ENCODE measurements at places on chromosomes 5 and 9. TPM values are rescaled to one million over a fixed set of nuclear protein-coding genes. Genes with fewer than 3 reads are reported as not detected.

ADAMTSL2 gene
- not detected for total RNA-seq

PCDHA6 gene
- total RNA-seq: not detected

POLE3 gene
- 86.4 TPM for total RNA-seq

SLC27A6 gene
- not detected for total RNA-seq

DMXL1 gene
- 31.7 TPM for total RNA-seq

IRX2 gene
- not detected for total RNA-seq

PLK2 gene
- 2.4 TPM for total RNA-seq

SOHLH1 gene
- total RNA-seq: not detected

SLC6A3 gene
- total RNA-seq: 0.41 TPM

DMGDH gene
- total RNA-seq: 1.0 TPM

HSD17B3 gene
- total RNA-seq: not detected

SPINK4 gene
- not detected for total RNA-seq

PNPLA7 gene
- 3.0 TPM for total RNA-seq

DIRAS2 gene
- not detected for total RNA-seq

CCDC152 gene
- total RNA-seq: 6.3 TPM

PBX3 gene
- 22.2 TPM for total RNA-seq

CEP72 gene
- total RNA-seq: 32.3 TPM

PCDHA9 gene
- total RNA-seq: not detected

LMX1B gene
- not detected for total RNA-seq

IFNK gene
- total RNA-seq: not detected

PDCD1LG2 gene
- 2.5 TPM for total RNA-seq

ACOT12 gene
- not detected for total RNA-seq

IGFBPL1 gene
- total RNA-seq: not detected

ZNF618 gene
- 0.41 TPM for total RNA-seq

ADAMTS6 gene
- 2.0 TPM for total RNA-seq

PCDHGB1 gene
- 0.18 TPM for total RNA-seq

GDNF gene
- not detected for total RNA-seq

ROPN1L gene
- total RNA-seq: 3.7 TPM

TAF11L6 gene
- total RNA-seq: not detected

LARP1 gene
- total RNA-seq: 231 TPM

CDC23 gene
- total RNA-seq: 37.4 TPM

ALDH1A1 gene
- not detected for total RNA-seq

JADE2 gene
- 81.1 TPM for total RNA-seq

WDR5 gene
- total RNA-seq: 46.0 TPM

HRCT1 gene
- total RNA-seq: not detected

NPDC1 gene
- total RNA-seq: 15.5 TPM

LHX3 gene
- not detected for total RNA-seq

EGFLAM gene
- not detected for total RNA-seq

ANXA2R gene
- 26.2 TPM for total RNA-seq

FRMPD1 gene
- not detected for total RNA-seq

TNFAIP8 gene
- total RNA-seq: 115 TPM

CDHR2 gene
- 1.7 TPM for total RNA-seq

CHSY3 gene
- not detected for total RNA-seq

CARTPT gene
- not detected for total RNA-seq

CYSRT1 gene
- 0.23 TPM for total RNA-seq

SLCO4C1 gene
- 2.0 TPM for total RNA-seq

POU5F2 gene
- 1.7 TPM for total RNA-seq

LCN12 gene
- 2.3 TPM for total RNA-seq

PCDHB7 gene
- not detected for total RNA-seq

C9orf40 gene
- total RNA-seq: 17.1 TPM

INSL6 gene
- not detected for total RNA-seq

KIF27 gene
- 2.7 TPM for total RNA-seq

RAD50 gene
- total RNA-seq: 32.3 TPM
